Kasumi-1 (cell line): ENCODE measurements at places on chromosomes 6 and 20.
A peak's percentile ranks its signal among the peaks of the same experiment; 100 is the strongest.

DNA sequence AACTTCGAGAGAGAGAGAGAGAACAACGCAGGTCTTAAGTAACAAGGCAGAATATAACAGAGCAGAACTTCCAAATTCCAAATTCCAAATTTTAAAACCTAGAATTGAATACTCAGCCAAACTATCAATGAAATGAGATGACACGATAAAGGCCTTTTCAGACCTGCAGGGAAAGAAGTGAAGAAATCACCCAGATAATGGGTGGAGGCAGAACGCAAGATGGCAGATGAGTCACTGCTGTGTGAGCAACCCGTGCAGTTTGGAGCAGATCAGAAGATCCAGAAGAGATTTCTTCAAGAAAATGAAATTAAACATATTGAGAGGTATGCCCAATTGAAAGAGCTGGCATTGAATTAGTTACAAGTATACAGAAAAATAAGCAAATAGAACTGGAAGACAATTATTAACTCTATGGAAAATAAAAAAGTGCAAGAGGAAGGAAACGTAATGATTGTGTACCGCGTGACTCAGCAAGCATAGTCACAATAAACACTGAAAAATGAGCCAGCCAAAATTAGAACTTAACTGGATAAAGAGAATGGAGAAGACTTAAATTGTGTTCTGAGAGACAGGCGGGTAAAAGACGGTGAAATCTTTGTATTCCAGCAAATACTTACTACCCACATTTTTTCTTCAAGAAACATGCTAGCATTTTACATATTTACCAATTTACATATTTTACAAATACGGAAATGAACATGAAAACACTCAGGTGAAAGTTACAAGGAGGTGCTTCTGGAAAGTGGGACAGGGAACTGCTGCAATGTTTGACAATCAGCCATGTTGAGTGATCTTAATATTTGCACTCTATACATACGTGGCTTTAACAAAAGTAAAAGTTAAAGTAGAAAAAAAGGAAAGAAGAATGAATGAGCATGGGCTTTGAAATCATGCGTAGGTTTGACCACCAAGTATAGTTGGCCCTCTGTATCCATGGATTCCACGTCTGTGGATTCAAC is 87.9 kb upstream of the CDYL start:
- DNase-seq: no peak

DNA sequence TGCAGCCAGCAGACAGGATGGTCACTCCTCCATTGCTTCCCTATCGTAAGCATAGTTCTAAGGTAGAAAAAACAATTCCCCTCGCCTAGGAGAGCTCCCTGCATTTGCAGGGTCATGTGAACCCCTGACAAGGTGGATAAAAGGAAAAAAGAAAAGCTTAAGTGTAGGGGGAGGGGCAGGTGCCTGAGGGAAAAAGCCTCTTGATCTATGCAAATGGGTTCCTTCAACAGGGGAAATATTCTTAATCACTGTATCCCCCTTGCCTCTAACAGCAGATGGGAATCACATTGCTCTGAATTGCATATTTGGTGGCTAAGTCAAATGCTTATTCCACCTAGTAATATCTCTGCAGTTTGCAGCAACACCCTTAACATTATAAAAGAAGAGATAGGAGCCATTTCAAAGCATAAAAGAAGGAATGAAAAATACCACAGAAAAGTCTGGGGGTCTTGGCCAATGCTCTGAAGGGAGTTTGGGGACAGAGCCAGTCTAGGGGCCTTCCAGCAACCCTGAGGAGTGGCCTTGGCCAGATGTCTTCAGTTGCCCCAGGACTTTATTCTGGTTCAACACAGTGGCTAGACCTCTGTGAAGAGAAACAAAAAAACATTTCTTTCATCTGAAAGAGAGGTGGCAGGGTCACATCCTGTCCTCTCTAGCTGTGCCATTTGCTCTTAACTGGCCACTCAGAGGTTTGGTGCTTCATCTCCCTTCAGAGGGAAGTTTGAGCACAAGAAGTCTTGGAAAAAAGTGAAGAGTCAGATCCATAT is 660.4 kb upstream of the GJE1 start:
- DNase-seq: no peak

DNA sequence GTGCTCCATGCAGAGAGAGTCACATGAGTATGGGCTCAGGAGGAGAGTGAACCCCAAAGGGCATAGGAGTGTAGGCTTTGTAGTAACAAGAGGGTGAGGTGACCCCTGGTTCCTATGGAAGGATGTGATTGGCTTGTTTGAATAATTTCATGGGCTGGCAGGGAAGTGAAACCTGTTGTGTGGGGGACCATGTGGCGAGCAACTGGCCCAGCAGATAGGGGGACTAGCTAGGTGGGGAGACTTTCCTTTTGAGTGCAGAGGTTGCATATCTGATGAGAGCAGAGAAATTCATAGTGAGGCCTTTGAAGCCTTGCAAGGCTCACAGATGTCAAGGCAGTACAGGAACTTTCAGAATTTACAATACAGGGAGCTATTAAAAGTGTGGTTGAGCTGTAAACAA is 247.9 kb upstream of the SLC35B3 start:
- DNase-seq: no peak

DNA sequence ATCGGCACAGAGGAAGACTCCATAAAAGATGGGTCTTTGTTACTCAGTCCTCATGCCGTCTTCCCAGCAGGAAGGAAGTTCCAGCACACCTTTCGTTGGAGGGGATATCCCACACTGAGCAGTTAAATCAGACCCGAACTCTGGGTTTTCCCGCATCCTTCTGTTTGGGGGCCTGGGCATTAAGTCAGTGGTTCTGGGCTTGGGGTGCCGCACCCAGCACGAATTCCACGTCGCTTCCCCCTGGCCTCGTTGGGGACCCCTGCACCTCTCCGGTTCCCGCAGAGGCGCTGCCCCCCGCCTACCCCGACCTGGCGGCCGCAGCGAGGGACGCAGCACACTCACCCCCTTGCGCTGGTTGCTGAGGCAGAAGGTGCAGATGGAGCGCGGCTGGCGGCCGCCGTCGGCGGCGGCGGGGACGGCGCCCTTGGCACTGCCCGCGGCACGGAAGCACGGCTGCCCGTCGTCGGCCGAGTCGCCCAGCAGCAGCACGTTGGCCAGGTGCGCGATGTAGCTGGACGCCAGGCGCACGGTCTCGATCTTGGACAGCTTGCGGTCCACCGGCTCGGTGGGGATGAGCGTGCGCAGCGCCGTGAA is 641 bp downstream of the TCF15 start:
- DNase-seq: no peak

- DNase-seq: no peak
These were observed 84.8 kb upstream of the BTBD3 start for GRCh38 chr20:11832851-11833250.

- DNase-seq: peak; percentile 86
These were observed 27.7 kb downstream of the TFEB start for GRCh38 chr6:41707565-41708200.

- DNase-seq: no peak
These were observed 30.4 kb downstream of the C6orf89 start for GRCh38 chr6:36916126-36916525.

- DNase-seq: no peak
These were observed 654.0 kb downstream of the COL12A1 start for GRCh38 chr6:74551896-74552295.

DNA sequence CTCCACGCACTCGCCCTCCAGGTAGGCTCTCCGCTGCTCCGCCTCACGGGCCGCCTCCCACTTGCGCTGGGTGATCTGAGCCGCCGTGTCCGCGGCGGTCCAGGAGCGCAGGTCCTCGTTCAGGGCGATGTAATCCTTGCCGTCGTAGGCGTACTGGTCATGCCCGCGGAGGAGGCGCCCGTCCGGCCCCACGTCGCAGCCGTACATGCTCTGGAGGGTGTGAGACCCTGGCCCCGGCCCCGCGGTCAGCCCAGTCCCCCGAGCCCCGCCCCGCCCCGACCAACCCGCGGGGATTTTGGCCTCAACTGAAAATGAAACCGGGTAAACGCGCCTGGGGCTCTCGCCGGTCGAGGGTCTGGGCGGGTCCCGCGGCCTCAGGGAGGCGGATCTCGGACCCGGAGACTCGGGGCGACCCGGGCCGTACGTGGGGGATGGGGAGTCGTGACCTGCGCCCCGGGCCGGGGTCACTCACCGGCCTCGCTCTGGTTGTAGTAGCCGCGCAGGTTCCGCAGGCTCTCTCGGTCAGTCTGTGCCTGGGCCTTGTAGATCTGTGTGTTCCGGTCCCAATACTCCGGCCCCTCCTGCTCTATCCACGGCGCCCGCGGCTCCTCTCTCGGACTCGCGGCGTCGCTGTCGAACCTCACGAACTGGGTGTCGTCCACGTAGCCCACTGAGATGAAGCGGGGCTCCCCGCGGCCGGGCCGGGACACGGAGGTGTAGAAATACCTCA is 598 bp downstream of the HLA-B start:
- DNase-seq: no peak

GRCh38 chr20:10696650-10697049 is 22.9 kb upstream of the JAG1 start:
- peak; percentile 2 for DNase-seq

GRCh38 chr6:99344289-99344688 is 5.2 kb downstream of the FAXC start:
- no peak for DNase-seq

DNA sequence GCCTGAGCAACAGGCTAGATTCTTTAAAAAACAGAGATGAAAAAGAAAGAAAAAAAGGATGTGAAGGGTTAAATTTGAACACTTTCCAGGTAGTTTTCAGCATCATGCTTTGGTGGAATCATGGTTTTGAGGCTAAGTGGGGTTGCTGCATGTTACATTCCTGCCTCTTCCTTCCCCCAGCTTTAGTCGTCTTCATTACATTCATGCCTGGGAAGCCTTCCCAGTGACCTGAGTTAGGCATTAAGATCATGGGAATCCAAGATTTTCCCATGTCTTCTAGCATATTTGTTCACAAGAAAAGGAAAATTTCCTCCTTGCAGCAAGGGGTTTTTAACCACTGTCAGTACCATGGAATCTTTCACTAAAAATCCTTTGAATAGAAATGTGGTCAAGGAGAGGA is 12.0 kb downstream of the TPX2 start:
- DNase-seq: no peak

- no peak for DNase-seq
These were observed 5.4 kb downstream of the DPPA5 start for GRCh38 chr6:73348550-73349204.

DNA sequence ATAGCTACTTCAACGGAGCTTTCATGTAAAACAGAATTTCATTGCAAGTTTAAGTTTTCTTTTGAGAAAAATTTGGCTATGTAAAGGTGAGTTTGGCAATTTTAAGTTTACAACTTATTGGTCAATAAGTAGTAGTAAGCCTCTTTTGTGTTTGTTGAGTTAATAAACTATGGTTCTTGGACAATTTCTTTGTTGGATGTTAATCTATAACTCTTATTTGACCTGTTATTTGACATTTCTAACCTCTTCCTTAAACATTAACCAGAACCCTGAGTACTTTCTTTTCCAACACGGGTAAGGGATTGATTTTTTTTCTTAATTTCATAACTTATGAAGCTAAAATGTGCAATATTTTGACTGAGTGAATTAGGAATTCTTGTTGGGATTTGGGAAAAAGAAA is 354.4 kb downstream of the PRKN start:
- no peak for DNase-seq

- no peak for DNase-seq
These were observed 76.8 kb downstream of the UNC5CL start for GRCh38 chr6:40962241-40962640.

DNA sequence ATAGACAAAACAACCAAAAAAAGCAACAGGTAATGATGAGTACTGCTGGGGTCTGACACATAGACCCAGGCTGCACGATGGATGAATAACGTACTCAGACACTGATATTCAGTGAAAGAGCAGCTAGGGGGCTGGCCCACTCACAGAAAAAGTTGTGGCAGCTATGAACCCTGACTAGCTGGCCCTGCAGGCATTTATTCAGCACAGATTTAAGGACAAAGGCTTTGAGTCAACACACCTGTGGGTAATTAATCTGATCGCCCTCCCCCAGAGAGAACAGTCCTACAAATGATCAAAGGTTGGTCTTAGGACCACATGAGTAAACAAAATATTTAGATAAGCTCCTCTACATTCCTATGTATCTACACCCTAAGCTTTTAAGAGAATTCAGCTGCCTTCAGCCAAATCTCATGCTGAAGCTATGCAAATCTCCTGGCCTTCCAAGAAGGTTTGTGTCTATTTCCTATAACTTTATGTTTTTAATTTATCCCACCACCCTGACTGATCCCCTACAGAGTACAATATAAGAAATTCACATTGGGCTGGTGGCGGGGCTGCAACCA is 81.7 kb upstream of the NXT1 start:
- no peak for DNase-seq

- DNase-seq: no peak
These were observed 221.4 kb downstream of the PKHD1 start for GRCh38 chr6:51865996-51866395.

DNA sequence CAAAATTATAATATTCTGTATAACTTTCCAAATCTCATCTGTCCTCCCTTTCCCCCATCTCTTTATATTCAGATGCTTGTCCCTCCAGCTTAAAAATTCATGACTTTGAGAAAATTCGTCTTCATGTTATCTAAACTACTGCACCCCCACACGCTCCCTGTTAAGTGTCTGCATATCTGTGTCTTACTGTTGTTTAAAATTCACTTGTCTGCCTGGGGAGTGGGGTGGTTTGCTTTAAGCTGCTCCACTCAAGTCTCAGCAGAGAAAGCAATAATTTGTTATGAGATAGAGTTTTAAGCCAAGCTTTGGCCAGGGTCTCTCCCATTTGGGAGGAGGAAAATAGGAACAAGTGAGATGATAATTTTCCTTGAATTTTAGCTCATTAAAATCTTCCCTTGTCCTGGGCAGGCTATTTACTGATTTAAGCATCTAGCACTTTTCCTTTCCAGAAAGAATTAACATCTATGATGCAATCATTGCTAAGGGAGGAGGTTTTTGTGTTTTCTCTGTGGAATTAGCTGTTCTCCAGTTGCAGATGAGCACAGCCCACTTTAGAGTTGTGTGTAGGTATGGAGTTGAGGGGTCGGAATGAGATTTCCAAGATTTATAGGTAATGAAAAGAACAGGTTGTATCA is 36.8 kb downstream of the MTHFD1L start:
- no peak for DNase-seq

GRCh38 chr6:43983191-43983590 is 144.1 kb downstream of the MRPL14 start:
- no peak for DNase-seq

DNA sequence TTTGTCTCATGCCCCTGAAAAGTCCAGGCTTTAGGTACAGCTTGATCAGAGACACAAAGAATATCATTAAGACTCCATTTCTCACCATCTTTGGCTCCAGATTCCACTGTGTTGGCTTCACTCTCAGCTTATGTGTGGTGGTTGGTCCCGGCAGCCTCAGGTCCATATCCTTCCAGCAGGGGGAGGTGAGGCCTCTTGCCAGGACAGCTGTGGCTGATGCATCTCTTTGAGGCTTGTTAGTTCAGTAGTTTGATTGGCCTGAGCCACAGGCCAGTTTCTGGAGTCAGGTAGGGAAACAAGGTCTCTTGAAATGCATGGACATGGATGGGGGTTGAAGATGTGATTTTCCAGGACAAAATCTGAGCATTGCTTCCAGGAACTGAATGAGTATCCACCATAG is 62.4 kb downstream of the JAG1 start:
- DNase-seq: peak; percentile 8
